NCI-H1930 (cell line): ENCODE measurements at places on chromosomes 2 and 18.

- DNase-seq = no peak
Observed at GRCh38 chr2:61210332-61210981, 48.5 kb downstream of the C2orf74 start.

- no peak for DNase-seq
Observed at GRCh38 chr18:9827211-9827792, 58.5 kb upstream of the TXNDC2 start.

DNA sequence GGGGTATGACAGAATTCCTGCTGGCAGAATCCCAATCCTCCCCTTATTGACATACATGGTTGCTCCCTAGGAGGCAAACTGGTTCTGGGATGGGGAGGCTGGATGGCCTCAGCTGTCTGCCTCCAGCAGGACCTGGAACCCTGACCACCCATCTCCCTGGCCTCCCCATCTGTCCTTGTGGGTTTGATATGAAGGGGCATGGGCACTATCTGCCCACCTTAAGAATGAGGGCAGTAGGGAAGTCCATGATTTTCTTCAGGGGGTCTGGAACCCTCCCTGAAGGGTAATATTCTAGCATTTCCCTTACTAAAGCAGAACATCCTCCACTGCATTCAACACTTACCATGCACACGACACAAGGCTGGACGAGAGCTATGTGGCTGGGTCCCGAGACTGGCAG, 113.6 kb downstream of the VAPA start:
- no peak for DNase-seq

- DNase-seq = no peak
Observed at GRCh38 chr2:113038291-113038690, 14.4 kb downstream of the IL36B start.

- DNase-seq = no peak
Observed at GRCh38 chr2:65053199-65053598, 3.0 kb upstream of the CEP68 start.
